HEK293T (cell line): ENCODE measurements at places on chromosomes 11 and 22.

DNA sequence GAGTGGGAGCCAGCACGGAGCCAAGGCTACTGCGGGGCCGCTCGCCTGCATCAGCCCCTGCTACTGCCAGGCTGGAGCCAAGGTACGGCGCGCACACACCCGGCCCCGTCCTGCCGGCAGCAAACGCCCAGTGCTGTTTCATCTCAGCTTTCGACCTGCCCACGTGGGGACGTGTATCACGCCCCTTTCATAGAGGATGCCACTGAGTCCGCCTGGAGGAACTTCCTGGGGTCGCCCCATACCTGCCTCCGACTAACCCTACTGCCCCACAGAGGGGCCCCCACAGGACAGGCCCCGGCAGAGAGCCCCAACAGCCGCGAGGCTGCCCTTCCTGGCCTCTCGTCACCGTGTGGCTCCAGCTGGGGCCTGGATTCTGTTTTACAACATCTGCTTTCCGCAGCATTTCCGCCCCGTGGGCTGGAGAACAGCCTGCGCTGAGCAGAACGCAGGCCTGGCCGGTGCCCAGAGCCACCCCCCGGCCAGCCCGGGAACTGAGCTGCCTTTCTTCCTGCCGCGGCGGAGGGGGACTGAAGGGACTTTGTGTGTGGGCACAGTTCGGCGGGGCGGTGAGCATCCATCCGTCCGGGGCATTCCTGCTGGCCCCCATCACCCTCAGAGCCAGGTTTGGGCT lies 22.9 kb upstream of the ARHGAP8 start:
- no peak for DNase-seq

DNA sequence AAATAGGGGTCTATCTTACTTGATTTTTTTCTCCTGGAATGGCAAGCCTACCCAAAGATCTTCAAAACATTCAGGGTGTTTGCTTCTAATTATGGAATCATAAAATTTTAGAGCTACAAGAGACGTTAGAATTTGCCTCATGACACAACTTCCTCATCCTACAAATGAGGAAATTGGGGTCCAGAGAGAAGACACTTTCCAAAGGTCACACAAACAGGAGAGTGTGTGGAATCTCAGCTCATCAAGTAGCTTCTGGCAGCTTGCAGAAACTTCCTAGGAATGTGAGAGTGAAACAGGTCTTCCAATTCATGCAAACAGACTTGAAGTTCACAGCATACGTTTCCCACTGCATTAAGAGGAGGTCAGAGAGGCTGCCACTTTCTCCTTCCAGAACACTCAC lies 976.0 kb downstream of the OPCML start:
- DNase-seq = no peak

DNA sequence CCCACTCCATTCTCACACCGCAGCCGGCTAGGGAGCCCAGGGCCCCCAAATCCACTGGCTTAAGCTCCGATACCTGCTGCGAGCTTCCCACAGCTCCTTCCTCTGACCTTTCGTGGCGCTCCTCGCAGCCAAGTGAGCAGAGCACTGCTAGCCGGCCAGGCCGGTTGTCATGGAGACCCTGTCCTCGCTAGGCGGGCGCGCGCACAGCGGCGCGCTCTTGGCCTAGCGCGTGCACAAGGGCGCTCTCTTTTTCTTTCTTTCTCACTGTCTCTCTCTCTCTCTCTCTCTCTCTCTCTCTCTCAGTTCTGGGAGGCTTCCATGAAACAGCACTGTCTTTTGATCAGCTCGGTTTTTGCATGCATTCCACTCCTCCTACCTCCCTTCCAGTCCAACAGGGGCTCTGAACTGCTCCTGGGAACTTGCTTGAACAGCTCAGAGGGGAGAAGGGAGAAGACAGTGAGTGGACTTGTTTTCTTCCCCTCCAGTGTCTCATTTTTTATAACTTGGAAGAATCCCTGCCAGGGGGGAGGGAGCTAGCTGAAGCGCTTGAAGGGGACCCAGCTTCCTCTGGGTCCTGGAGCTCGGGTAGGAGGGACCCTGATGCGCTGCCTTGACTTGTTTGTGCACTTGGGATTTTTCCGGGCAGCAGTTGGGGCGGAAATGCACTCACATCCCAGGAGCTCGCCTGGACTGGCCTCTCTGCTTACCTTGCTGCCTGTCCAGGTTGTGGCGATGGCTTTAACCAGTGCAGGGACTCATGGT lies 100.3 kb upstream of the AKIP1 start:
- DNase-seq = no peak

DNA sequence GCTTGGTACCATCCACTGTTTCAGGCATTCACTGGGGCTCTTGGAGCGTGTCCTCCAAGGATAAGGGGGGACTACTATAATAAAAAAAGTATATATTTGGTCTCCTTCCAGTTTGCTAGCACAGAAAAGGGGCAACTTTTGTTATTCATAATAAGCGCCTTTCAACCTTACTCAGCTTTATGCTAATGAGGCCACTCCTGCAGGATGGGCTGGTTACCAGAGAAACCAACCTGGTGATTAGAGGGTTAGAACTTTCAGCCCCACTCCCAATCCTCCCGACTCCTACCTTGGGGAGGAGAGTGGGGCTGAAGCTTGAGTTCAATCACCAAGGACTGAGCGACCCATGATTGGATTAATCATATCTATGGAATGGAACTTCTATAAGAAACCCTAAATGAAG lies 31.8 kb downstream of the PPFIBP2 start:
- DNase-seq = no peak

- DNase-seq = peak; percentile 6
Observed at GRCh38 chr11:84398017-84398626, 1112.0 kb upstream of the CCDC90B start.

- no peak for DNase-seq
Observed at GRCh38 chr11:92123540-92123939, 101.1 kb upstream of the FAT3 start.

- no peak for DNase-seq
Observed at GRCh38 chr11:79957702-79958101, 516.9 kb upstream of the TENM4 start.

GRCh38 chr22:47943729-47944700 lies 1181.6 kb downstream of the TBC1D22A start:
- no peak for DNase-seq

DNA sequence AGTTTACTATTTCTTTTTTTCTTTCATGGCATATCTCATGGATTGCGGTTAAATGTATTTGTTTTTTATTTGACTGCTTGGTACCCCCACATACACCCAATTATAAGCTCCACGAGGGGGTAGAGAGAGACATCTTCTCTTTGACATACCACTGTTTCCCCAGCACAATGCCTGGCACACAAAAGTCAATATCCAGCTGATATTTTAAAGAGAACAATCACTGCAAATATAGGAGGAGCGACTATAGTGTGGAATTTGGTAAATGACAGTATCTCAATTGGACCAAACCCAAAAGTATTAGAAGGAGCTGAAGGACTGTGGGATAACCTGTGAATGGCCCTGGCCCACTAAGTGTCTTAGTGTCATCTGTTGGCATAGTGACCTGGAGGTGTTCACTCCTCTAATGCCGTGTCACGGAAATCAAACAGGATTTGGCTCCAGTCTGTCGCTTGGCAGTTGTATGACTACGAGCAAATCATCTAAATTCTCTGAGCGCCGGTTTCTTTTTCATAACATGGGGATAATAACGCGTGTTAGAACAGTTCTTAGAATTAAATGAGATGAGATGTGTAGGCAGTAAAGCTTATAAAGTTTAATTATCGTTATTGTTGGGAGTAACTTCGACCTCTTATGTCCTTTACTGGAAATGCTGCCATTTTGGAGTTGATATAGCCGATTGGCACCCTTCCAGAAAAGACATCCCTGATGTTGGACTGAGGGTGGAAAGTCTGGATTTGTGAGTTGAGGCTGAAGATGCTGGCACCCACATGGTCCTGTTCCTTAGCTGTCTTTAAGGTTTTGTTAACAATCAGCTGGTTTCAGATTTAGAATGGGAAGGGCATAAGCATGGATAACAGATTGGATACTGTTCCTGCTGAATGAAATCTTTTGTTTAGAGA lies 144.5 kb downstream of the DBX1 start:
- DNase-seq = no peak

DNA sequence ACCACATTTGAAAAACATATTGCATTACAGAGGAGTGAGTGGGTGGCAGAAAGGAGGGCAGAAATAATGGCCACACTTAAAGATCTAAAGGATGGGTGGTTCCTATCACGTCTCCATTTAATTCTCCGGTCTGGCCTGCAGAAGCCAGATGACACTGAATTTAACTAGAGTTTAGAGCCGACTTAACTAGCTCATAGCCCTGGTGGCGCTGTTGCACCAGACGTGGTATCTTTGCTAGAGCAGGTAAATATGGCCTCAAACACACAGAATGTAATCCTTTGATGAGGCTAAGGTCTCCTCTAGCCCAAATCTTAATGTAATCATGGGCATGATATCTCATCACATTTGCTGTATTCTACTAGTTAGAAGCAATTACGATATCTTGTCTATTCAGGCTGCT lies 51.5 kb upstream of the GAL start:
- peak; percentile 66 for DNase-seq

DNA sequence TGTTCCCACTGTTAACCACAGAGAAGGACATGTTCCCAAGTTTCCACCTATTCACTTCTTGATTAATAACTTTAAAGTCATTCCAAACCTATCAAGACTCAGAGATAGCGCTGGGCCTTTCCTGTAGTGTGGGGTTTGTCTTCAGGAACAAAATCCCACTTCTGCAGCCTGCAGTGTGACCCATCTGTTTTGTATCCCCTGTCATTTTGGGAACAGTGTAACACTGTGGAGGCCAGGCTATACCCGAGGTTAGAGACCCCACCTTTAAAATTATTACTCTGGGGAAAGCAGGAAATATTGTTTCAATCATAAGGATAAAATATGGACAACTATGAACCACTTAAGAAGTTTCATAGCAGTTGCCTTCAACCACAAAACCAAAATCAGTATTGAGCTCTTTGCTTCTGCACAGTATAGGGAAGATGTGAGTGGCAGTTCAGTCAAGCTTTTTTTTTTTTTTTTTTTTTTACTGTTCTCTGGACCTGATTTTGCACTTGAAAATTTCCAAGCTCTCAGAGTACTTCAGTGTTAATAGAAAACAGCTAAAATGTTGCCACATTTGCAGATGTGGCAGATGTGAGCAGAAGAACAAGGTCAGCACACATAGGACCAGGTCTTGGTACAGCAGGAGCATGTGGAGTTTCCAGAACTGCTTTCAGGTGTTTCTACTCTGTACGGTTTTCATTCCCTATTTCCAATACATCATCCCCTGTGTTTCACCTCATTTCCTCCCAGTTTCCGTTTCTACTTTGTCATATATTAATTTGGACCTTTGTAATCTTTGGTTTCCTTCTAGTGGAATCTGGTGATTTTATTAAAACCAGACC lies 121.5 kb downstream of the MAML2 start:
- no peak for DNase-seq

- DNase-seq = no peak
Observed at GRCh38 chr11:121575963-121576290, 123.2 kb upstream of the SORL1-AS1 start.

DNA sequence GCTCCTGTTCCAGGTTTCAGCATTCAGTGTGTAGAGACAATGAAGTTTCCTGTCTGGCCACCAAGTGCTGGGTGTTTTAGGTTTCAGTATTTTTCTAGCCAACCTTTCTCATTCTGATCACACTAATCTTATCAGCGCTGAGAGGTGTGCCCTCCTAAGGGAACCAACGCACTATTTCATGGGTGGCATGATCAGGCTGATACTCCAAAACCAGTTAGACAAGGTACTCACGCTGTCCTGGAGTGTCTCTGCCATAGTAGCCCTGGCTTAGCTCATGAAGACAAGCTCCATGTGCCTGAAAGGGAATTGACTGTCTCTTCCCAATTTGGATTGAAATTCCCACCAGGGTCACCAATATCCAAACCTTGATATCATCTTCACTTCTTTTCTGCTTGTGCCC lies 8.0 kb upstream of the RAB38 start:
- DNase-seq = no peak

DNA sequence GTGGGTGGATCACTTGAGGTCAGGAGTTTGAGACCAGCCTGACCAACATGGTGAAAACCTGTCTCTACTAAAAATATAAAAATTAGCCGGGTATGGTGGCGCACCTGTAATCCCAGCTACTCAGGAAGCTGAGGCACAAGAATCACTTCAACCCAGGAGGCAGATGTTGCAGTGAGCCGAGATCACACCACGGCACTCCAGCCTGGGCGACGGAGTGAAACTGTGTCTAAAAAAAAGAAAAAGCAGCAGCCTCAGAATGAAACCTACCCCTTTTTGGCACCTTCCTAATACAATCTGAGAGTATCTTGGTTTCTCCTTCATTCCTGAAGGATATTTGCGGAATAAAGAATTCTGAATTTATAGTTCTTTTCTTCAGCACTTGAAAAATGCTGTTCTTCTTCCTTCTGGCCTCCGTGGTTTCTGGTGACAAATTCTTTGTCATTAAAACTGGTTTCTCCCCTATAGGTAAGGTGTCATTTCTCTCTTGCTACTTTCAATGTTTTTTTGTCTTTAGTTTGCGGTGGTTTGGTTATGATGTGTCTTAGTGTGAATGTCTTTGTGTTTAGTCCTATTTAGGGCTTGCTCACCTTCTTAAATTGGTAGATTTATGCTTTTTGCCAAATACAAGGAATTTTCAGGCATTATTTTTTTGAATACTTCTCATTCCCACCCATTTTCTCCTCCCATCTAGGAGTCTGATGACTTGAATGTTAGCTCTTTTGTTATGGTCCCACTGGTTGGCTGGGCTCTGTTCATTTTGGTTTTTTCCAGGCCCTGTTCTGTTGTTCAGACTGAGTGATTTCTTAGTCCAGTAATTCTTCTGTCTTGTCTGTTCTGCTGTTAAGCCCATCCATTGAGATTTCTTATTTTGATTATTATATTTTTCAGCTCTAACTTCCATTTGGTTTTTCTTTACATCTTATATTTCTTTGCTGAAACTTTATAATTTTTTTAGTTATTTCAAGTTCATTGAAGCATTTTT lies 15.4 kb downstream of the ASRGL1 start:
- DNase-seq = no peak

GRCh38 chr11:69654001-69654659 lies 13.2 kb downstream of the CCND1 start:
- no peak for DNase-seq

DNA sequence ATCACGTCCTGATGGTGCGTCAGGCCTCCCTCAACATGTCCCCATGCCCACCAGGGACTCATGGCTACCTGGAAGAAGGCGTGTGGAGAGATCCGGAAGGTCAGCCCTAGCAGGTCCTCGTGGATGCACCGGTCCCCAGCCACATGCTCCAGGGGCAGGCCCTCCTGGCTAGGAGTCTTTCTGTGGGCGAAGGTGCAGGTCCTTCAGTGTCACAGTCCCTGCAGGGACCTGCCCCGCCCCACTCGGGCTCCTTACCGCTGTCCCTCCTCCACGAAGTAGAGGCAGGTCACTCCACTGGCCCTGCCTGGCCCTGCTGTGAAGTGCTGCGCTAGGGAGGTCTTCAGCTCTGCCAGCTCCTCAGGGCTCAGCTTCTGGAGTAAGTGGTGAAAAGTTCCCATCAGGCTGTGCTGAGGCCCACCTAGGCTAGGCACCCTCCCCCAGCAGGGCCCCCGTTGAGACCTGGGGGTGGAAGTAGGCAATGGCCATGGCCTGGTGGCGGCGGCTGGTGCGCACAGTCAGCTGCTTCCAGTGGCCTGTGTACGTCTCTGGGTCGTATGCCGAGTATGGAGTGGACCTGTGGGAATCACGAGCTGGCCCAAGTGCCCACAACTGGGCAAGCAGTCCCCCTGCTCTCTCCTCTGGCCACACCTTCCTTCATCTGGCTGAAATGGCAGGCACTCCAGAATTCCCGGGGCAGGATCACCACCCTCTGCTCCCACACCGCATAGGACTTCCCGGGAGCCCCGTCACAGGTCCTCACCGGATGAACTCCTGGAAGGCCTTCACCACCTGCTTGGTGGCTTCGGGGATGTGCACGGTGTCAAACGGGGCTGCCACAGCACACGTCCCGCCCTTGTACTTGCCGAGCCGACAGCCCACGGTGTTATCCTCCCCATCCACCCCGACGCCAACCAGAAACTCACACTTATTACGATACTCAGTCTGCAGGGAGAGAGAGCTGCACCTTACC lies 1.1 kb upstream of the RANBP1 start:
- DNase-seq = no peak
